ENCODE measurements at places on chromosomes 6 and 20.
A peak's percentile ranks its signal among the peaks of the same experiment; 100 is the strongest.

DNA sequence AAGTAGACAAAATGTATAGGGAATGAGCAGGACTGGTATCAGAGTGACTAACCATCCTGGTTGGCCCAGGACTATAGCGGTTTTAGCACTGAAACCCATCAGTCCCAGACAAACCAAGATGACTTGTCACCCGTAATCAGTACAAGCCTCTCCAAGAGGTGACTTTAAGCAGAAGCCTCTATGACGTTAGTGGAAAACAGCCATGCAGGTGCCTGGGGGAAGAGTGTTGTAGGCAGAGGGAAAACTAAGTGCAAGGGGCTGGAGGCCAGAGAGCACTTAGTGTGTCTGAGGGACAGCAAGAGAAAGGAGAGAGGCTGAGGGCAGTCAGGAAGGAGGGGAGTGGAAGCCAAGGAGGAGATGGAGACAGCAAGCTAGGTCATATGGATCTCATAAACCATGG lies 2.1 kb downstream of the SGK2 start:
- no peak for DNase-seq

- DNase-seq = no peak
Measured at GRCh38 chr20:52252664-52253063, 61.1 kb upstream of the ZFP64 start.

GRCh38 chr20:39897058-39897457 lies 792.0 kb downstream of the MAFB start:
- DNase-seq = no peak

DNA sequence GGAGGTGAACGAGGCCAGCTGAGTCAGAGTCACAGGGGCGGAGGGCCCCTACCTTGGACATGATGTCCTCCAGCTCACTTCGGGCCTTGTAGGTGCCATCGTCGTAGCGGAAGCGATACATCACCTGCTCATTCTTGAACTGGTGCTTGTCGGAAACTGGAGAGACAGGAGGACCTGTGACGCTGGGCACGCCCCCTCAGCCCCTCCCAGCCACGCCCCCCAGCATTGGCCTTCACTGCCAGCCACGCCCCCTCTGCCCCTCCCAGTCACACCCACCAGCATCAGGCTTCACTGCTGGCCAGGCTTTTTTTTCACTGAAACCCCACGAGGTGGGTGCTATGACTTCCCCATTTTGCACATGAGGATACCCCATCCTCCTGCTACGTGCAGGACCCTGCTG lies 148.2 kb downstream of the PREX1 start:
- no peak for DNase-seq

- DNase-seq = no peak
Measured at GRCh38 chr6:80537118-80537972, 430.9 kb downstream of the BCKDHB start.

GRCh38 chr20:31833130-31833930 lies 12.1 kb downstream of the FOXS1 start:
- DNase-seq = peak; percentile 34

GRCh38 chr6:137424251-137424650 lies 69.9 kb downstream of the OLIG3 start:
- DNase-seq = no peak

DNA sequence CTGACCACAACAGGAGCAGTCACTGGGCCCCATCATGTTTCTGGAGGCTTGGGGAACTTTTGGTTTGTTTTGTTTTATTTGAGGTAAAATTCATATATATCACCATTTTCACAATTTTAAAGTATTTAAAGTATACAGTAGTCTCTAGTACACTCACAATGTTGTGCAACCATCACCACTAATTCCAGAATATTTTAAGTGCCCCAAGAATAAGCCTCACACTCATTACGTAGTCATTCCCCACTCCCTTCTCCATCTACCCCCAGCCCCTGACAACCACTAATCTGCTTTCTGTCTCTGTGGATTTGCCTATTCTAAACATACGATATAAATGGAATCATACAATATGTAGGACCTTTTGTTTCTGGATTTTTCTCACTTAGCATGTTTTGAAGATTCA lies 29.0 kb downstream of the RTN4IP1 start:
- DNase-seq = no peak

- DNase-seq = no peak
Measured at GRCh38 chr6:109314313-109314712, 68.0 kb downstream of the CD164 start.

DNA sequence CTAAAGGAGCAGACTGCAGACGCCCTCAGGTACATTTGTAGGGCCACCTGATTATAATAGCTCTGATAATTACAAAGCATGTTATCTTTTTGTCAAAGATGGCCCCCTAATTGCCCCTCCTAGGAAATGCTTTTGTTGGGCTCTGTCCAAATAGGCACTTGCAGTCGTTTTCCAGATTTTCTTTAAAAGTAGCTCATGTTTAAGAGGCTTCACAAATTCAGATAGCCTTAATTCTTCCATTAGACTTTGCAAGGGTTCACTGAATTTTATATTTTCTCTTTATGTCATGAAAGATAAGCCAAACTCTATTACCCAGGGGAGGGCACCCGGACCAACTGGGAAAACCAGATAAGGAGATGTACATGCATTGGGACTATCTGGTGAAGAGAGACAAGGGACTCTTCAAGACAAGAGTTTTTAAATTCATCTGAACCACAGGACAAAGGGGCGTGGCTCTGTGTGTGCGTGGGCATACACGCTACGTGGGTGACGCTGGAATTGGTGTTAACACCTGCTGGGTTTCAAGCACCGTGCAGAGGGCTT lies 95.6 kb downstream of the TOX2 start:
- DNase-seq = no peak

- DNase-seq = no peak
Measured at GRCh38 chr6:123547216-123547978, 89.4 kb downstream of the TRDN start.

GRCh38 chr6:140052736-140053729 lies 678.6 kb upstream of the CITED2 start:
- no peak for DNase-seq

GRCh38 chr6:100300221-100300736 lies 164.4 kb downstream of the SIM1 start:
- DNase-seq = no peak

GRCh38 chr20:53463101-53463972 lies 130.3 kb downstream of the ZNF217 start:
- no peak for DNase-seq

GRCh38 chr6:162621246-162621645 lies 106.3 kb downstream of the PRKN start:
- no peak for DNase-seq

DNA sequence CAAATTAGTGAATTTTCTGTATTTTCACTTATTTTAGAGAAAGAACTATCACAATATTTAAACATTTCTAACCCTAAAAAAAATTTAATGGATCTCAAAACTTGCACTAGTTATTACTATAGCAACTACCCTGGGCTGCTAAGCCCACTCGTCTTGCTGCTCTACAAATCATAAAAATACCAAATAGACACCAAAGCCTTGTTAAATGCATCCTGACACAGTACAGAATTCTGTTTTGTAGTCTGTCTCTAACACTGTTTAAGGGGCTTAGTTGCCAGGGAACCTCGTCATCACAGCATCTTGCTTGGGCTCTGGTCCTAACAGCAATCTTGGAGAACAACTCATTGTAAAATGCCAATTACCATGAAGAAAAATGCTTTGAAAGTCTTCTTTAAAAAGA lies 56.9 kb upstream of the MBOAT1 start:
- no peak for DNase-seq

- no peak for DNase-seq
Measured at GRCh38 chr6:56862415-56863175, 92.3 kb upstream of the BEND6 start.

GRCh38 chr6:15969236-15969778 lies 159.6 kb upstream of the MYLIP start:
- DNase-seq = no peak

- DNase-seq = no peak
Measured at GRCh38 chr6:28588666-28589065, 63.0 kb downstream of the GPX5 start.

- DNase-seq = no peak
Measured at GRCh38 chr20:46626758-46627157, 24.5 kb downstream of the SLC13A3 start.

DNA sequence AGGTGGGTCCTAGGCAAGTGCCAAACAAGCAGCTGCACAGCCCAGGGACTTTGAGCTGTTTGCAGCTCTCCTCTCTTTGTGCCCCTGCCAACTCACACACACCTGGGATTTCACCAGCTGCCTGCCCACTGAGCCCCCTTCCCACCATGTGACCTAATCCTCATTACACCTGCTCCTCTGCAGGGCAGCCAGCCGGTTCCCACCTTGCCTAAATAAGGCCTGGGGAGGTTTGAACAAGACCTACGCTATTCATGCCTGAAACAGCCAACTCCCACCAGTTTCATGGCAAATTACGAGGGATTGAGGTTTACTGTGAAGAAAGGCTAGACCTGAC lies 92.6 kb upstream of the SOX4 start:
- DNase-seq = no peak

GRCh38 chr6:163436843-163437242 lies 22.3 kb downstream of the QKI start:
- no peak for DNase-seq

DNA sequence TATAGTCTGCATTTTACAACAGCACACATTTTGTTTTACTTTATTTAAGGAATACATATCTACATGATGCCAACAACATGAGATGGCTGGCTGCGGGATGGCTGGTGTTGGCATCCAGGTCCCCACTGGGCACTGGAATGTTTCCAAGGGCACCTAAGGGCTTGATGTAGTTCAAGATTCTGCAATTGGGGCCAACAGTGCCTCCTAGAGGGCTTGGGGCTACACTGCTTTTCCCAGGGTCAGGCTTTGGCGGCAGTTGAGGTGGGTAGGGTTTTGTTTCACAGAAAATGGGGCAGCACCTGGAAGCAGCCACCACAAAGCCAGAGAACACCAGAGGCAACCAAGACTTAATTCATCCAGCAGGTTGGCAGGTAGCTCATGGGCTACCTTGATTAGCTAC lies 202.2 kb upstream of the PRND start:
- no peak for DNase-seq

DNA sequence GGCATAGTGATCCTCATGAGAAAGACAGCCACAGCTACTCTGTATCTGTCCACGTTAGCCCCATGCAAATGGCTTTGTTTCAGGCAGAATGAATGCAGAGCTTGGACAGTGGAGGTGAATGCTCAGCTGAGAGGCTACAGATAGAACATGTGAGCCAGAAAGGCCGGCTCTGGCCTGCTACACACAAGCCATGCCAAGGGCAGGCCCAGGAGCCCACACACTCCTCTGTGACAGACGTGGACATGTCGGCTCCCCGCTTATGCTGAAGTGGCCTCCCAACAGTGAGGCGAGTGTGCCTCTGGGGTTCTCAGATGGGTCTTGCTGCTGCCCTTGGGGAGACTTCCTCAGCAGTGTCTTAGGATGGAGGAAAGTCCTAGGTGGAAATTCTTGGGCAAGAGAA lies 159.6 kb downstream of the SYNDIG1 start:
- DNase-seq = no peak

DNA sequence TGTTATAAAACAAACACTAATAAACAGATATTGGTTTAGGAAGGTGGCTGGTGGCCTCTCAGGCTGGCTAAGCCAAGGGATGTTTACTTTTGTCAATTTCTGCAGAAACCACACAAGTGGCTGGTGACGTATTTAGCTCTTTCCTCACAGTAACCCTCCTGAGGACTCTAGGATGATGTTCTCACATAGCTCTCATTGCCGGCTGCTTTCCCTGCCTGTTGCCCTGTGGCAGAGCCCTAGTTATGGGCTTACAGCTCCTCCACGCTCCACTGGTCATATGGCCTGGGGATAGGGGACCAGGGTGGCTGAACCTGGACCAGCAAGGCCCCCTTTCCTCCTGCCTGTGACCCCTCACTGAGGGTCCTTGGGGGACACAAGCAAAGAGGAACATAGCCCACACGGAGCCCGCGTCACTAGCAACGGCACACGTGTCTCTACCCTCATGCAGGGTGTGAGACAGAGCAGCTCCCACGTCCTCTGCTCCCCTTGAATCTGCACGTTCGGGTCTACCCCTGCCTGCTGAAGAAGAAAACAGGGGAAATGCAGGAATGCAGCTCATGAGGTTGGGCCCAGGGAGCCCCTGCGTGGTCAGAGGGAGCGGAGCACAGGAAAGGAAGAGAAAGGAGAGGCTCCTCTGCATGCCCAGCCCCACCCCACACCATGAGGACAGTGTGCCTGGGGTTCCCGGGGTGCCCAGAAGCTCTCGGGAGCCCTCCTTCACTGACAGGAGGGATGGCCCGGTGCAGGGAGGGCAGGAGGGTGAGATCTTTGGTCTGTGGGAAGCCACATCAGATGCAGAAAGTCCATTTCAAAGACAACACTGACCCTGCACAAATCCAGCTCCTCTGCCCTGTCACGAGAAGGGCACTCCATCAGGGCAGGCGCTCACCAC lies 13.9 kb downstream of the RAMACL start:
- DNase-seq = no peak

GRCh38 chr6:104958178-104959025 lies 1.5 kb downstream of the LIN28B start:
- no peak for DNase-seq

DNA sequence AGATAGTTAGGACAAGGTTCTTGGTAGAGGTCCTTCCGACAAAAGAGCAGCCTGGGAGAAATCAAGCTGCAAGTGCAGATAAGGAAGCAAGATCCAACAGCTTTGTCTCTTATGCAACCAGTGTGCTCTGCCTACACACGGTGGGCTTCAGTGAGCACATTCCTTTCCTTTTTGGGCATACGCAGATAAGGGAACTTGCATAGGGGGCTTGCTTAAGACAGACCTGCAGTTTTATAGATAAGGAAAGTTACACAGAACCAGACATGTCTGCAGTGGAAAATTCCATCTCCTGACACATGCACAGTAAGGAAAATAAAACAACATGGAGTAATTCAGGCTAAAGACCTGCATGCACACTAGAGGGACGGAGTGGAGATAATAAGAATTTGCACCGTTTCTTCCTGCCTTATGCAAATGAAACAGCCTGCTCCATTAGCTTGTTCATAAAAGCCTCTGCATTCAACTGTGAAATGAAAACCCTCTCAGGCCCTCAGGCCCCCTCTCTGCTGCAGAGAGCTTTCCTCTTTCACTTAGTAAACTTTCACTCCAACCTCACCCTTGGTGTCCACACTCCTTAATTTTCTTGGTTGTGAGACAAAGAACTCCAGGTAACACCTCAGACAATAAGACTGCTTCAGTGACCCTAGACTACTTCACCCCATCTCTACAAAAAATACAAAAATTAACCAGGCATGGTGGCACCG lies 97.5 kb upstream of the MYLIP start:
- no peak for DNase-seq

Data from activated T-helper 2 cell treated with anti-CD3 and anti-CD28 coated beads, Interferon-gamma antibody, Interleukin-2, Interleukin-4, amounts not matched to agents 10 μg/mL and 5 μg/mL and 100 μg/mL, durations not matched to agents 14 hours and 24 hours and 36 hours (primary cell).